GOT3 (cell line): ENCODE measurements at places on chromosomes 2 and 18.

DNA sequence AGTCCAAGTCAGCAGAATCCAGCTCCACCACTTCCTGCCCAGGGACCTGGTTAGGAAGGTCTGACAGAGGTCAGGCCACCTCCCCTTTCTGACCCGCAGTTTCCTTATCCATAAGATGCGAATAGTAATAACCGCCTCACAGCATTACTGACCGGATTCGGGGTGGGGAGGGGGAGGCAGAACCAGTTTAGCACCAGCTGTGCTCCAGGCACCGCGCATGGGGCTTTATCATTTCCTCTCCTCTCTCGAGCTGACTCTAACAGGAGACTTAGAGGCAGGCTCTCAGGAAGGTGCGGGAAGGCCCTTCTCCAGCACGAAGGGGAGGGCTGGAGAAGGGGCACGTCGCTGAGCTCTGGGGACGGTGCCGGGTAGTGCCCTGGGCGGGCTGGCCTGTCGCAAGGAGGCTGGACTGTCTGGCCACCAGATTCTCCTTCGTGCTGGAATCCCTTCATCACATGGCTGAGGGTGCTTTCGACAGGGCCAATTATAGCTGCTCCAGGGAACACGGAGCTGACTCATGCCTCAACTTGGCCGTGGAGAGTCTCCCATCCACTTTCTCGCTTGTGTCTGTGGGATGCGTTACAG, 5.7 kb downstream of the EHD3 start:
- no peak for DNase-seq

- DNase-seq = no peak
Measured at GRCh38 chr2:133489146-133489545, 79.1 kb downstream of the NCKAP5 start.

GRCh38 chr2:229855116-229855515, 66.7 kb downstream of the TRIP12 start:
- no peak for DNase-seq

- DNase-seq = no peak
Measured at GRCh38 chr2:63855418-63856302, 14.0 kb downstream of the UGP2 start.

GRCh38 chr2:75614162-75614651, 32.4 kb upstream of the MRPL19 start:
- no peak for DNase-seq

- no peak for DNase-seq
Measured at GRCh38 chr2:237097911-237098702, 12.4 kb downstream of the COPS8 start.

GRCh38 chr18:6961331-6961730, 156.3 kb downstream of the LAMA1 start:
- no peak for DNase-seq

DNA sequence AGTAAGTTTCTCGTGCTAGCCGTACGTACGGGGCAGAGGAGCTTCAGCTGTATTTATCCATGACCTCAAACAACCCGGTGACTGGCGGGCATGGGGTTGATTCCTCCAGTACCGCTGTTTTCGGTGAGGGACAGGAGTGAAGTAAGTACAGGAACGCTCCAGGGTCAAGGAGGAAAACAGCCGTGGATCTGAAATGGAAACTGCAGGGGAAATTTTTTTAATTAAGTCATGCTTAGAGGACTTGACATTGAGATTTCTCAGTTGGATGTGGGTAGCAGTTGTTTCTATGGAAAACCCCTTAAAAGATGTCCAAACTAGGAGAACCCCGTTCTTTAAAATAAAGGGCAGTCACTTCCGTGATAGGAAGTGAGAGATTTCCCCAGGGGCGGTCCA, 1.2 kb downstream of the RAB12 start:
- DNase-seq = no peak

DNA sequence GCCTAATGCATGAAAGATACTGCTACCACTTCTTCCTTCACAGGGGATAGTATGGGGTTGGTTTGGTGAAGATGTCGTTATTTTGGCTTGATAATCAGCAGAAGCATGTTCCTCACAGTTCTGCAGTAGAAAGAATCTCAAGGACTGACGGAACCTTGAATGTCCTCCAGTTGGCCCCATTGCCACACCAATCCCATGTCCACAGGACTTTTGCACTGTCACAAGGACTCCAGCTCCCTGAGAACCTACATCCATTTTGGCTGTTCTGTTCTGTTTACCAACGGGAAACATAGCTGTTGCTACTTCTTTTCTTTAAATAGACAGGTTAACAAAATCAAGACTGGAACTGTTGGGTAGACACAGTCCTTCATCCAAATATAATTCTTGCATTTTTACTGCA, 270.0 kb downstream of the SLC8A1 start:
- DNase-seq = no peak

GRCh38 chr2:15763822-15764682, 172.4 kb downstream of the DDX1 start:
- no peak for DNase-seq

DNA sequence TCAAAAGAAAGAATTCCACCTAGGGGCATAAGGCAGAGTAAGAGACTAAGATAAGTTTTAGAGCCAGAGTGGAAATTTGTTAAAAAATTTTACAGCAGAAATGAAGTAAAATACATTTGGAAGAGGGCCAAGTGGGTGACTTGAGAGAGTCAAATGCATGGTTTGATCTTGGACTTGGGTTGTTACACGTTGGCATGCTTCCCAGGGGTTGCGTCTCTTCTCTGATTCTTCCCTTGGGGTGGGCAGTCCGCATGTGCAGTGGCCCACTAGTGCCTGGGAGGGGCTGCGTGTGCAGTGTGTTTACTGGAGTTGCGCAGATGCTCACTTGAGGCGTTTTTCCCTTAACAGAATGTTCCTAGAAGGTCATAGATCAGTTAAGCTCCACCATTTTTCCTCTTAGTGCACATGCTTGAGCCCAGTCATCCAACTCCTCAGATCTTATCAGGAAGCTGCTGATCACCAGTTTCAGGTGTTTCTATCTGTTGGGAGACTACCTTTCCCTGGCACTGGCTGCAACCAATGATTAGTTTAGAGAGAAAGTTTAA, 13.1 kb downstream of the SEH1L start:
- no peak for DNase-seq

- DNase-seq = no peak
Measured at GRCh38 chr2:64952511-64953482, 36.4 kb upstream of the SLC1A4 start.

DNA sequence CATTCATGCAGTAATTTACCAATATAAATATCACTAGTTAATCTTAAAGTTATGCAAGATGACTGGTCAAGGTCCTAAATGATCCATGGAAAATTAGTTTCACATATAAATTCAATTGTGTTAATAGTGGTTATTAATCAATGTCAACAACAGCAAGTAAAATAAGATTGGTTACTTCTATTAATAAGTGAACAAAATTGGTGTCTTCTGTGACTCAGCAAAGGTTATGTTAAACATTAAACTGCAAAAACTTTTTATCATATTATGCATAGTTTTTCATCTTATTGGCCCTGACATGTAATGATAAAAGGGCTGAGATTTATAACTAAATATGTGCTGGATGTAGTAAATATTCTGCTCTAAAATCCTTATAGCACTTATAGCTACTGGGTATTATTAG, 359.0 kb upstream of the UBE2E3 start:
- no peak for DNase-seq

GRCh38 chr18:41501848-41502247, 453.2 kb upstream of the PIK3C3 start:
- DNase-seq = no peak

GRCh38 chr18:31211047-31211446, 48.4 kb upstream of the DSC1 start:
- DNase-seq = no peak

DNA sequence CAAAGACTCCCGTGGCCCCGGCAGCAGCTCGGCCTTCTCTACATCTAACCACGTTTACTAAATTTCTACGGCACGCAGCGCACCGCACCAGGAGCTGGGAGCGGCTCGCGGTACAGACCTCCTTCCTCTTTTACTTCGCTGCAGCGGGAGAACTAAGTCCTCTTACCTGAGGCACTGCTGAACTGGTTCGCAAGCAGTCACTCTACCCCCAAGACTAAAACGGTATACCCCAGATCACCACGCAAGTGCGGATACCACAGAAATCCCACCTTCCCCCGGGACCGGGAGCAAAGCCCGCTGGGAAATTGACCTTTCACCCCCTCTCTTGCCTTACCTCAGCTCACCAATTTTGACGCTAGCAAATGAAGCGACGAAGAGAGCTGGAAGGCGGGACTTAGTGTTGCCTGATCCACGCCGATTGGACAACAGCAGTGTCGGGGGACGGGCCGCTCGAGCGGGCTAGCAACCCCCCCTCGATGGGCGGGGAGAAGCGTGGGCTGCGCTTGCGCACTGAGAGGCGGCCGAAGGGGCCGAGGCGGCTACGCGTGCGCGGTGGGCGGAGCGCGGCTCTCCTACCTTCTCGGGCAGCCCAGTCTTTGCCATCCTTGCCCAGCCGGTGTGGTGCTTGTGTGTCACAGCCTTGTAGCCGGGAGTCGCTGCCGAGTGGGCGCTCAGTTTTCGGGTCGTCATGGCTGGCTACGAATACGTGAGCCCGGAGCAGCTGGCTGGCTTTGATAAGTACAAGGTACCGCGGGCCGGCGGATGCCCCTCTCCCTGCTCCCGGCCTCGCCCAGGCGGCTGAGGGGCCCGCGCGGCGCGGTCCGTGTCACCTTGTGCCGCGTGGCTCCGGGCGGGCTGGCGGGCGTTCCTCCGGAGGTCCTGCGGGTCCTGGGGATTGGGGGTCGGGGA, at the start of gene SELENOI:
TSS of gene SELENOI (plus strand) at position 599 of the 909 bp plus-strand sequence. CDS start at position 689, 90 bp downstream.
- peak; percentile 97 for DNase-seq

DNA sequence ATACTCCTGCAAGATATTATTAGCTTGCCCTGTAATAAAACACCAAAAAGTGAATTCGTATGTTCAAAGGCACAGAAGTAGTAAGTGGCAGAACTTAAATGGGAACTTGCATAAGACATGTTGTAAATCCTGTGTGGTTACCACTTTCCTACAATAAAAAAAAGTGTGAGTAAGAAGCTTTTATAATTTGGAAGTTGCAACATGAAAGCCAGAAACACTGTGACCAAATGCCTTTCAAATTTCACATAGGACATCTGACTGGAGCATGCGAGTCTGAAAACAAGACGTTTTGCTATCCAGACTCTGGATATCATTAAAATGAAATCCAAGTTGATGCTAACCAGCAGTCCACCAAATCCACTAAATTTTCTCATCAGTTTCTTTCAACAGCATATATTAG, 886.2 kb upstream of the NRXN1 start:
- no peak for DNase-seq

- DNase-seq = no peak
Measured at GRCh38 chr2:44038277-44038676, 42.5 kb upstream of the LRPPRC start.

DNA sequence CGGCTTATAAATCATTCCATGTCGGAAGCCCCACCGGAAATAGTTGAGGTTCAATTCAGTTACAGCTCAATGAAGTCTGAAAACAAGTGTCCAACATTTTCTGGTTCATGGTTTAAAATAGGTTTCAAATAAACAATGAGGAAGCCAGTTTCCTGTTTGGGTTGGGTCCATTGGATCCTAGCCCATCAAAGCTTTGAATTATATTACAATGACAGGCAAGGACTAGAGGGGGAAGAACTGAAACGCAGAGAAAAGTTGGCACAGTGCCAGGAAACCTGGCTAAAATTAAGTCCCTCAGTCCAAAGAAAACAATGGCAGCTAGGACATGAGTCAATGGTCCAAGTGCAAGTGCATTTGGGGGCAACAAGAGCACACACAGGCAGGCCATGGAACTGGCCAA, 32.0 kb downstream of the SLC14A1 start:
- no peak for DNase-seq

DNA sequence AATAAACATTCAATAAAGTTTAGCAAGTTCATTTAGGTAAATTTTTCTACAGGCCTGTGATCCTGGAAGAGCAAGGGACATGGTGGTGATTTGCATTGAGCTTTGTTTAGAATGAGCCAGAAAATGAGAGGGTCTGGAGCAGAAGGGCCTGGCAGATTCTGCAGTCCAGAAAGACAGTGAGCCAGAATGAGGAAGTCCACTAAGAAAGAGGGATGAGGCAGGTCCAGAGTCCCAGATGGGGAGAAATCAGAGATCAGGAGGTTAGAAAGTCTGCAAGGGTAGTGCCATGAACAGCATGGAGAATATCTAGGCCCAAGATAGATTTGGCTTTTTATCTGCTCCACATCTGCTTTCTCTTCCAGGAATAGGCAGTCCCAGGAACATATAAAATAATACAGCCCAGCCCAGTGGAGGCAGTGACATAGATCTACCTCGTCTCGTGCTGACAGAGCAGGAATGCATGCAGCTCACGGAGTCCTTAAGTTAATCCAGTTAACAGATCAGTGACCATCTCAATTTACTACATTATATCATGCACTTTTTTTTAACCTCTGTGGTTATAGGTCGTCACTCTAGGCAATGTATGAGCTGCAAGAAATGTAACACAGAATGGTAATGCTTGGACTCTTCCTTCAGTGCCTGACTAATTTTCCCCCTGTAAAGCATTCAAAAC, 429.0 kb downstream of the SUCLG1 start:
- no peak for DNase-seq

- DNase-seq = no peak
Measured at GRCh38 chr18:28114472-28114871, 62.5 kb downstream of the CDH2 start.

GRCh38 chr18:47975701-47976100, 45.2 kb upstream of the SMAD2 start:
- DNase-seq = no peak

GRCh38 chr2:181309586-181309985, 147.6 kb upstream of the ITGA4 start:
- DNase-seq = no peak

DNA sequence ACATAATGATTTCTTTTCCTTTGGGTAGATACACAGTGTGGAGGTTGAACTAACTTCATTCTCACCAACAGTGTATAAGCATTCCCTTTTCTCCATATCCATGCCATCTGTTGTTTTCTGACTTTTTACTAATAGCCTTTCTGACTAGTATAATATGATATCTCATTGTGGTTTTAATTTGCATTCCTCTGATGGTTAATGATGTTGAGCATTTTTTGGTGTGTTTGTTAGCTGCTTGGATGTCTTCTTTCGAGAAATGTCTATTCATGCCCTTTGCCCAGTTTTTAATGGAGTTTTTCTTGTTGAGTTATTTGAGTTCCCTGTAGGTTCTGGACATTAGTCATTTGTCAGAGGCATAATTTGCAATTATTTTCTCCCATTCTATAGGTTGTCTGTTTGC, 59.8 kb downstream of the MARCHF4 start:
- no peak for DNase-seq

DNA sequence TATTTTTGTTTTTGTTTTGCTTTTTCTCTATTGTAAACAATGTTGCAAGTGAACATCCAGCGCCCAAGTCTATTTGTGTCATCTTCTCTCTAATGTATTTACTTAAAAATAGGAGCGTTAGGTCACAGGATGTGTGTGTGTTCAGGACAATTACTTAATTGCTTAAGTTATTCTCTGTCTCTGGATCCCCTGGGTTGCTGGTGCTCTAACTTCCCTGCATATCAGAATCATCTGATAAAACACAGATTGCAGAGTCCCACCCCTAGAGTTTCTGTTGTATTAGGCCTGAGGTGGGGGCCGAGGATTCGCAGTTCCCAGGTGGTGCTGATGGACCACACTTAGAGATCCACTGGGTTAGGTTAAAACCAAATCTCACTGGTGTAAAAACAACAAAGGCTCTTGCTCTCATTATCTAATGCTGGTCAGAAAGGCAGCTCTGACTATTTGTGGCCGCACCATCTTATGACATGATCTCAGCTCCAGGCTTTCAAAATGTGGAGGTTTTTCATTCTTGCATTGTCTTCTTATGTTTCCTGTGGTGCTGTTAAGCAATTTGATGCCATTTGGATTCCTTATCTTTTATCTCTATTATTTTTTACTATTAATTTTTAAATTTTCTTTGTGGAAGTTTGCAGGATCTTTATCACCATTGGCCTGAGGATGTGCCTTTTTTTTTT, 87.7 kb downstream of the CLIP4 start:
- DNase-seq = no peak

- DNase-seq = no peak
Measured at GRCh38 chr18:74689251-74689650, 91.6 kb downstream of the ZNF407 start.
